ENCODE measurements at places on chromosomes 12 and 14. TPM values are rescaled to one million over a fixed set of nuclear protein-coding genes. Genes with fewer than 3 reads are reported as not detected.

- no peak for DNase-seq
Measured at GRCh38 chr14:99968941-99969340, 96.3 kb upstream of the EVL start.

- DNase-seq: no peak
Measured at GRCh38 chr12:59708064-59708463, 112.2 kb downstream of the SLC16A7 start.

DNA sequence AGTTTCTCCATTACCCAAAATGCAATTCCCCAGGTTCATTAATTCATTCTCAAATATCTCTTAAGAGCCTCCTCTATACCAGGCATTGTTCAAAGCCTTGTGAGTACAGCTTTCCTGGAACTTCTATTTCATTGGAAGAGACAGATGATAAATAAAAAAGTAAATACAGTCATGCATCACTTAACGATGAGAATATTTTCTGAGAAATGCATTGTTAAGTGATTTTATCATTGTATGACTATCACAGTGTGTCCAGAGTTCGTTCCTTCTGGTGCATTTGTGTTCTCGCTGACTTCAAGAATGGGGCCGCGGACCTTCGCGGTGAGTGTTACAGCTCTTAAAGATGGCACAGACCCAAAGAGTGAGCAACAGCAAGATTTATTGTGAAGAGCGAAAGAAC, 66.0 kb downstream of the ANO4 start:
- DNase-seq: no peak

DNA sequence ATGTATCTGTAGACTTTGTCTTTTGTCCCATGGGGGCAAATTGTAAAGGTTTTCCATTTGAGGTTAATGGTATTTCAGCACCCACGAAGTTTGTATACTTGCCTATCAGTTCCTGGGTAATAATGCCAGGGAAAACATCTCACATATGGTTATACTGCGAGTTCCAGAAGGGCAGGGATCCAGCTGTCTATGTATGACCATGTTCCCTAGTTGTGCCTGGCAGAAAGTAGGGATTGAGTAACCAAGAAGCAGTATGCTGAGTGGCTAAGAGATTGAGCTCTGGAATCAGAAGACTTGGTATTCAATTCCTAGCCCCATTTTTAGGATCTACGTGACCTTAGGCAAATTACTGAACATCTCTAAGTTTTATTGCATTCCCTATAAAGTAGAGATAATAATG, 173.2 kb upstream of the PWP1 start:
- no peak for DNase-seq

DNA sequence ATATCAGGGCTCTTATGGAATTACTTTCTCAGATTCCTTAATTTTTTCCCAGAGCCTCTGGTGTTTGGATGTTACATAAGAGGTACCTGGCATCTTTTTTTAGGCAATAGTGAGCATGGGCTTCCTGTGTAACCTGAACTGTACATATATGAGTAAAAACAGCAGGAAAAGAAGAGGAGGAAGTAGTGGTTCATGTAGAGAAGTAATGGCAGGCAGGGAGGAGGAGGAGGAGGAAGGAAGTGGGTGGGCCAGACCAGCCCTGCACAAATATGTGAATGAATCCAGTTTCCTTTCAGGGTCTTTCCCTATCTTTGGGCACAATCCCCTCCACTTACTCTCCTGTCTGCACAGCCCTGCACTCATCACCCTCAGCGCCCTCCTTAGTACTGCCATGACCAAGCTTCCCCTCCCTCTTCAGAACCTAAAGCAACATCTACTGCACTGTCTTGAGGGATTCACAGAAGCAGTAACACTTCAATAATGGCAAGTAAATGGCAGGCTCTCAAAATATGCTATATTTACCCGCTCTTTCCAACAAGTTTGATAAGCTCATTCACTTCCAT, 40.9 kb upstream of the GSG1 start:
- no peak for DNase-seq

- no peak for DNase-seq
Measured at GRCh38 chr12:18345021-18345735, 83.9 kb downstream of the PIK3C2G start.

- DNase-seq: no peak
Measured at GRCh38 chr14:85426068-85426935, 103.6 kb upstream of the FLRT2 start.

DNA sequence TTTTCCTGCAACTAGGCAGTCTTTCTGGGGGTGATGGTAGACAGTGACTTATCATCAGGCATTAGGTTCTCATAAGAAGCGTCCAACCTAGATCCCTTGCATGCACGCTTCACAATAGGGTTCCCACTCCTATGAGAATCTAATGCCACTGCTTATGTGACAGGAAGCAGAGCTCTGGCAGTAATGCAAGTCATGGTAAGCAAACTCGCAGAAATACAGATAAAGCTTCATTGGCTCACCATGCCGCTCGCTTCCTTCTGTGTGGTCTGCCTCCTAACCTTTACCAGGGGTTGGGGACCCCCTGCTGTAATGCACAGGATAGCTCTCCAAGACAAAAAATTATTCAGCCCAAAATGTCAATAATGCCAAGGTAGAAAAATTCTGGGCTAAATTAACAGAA, 864.2 kb downstream of the TRHDE start:
- no peak for DNase-seq

DNA sequence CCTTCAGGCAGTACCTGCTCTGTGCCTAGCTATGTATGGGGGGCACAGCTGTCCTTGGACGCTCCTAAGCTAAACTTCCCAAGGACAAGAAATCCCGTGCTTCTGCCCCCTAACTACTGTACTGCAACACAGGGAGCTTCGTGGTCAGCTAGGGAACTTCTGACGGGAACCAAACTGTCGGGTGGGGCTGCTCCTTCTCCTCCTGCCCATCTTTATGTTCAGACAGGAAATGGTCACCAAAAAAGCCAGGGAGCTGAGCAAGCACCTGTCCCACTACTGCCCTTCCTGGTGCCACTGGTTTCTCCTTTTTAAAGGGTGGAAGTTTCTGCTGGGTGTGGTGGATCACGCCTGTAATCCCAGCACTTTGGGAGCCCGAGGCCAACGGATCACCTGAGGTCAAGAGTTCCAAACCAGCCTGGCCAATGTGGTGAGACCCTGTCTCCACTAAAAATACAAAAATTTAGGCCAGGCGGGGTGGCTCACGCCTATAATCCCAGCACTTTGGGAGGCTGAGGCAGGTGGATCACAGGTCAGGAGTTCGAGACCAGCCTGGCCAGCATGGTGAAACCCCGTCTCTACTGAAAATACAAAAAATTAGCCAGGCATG, 26.6 kb downstream of the PXN start:
- DNase-seq: no peak

- DNase-seq: no peak
Measured at GRCh38 chr14:102034301-102034700, 52.5 kb downstream of the HSP90AA1 start.

DNA sequence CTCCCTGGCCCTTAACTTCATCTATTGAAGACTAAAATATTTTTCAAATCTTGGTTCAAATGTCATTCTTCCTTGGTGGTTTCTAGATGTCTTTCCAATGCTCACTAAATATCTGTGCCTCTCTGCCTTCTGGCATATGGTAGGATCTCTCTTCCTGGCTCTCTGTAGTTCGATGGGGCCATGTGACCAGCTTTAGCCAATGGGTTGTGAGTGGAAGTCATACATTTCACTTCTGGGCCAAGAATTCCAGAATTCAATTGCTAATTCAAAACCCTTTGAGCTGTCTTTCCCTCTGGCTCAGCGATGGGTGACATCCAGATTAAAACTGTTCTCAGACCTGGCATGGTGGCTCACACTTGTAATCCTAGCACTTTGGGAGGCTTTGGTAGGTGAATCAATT, 25.8 kb upstream of the CTDSP2 start:
- no peak for DNase-seq

Gene RAD51B
- 24.7 TPM for total RNA-seq

Gene DYRK4
- 27.6 TPM for total RNA-seq
